ENCODE measurements at places on chromosomes 11 and 22.

DNA sequence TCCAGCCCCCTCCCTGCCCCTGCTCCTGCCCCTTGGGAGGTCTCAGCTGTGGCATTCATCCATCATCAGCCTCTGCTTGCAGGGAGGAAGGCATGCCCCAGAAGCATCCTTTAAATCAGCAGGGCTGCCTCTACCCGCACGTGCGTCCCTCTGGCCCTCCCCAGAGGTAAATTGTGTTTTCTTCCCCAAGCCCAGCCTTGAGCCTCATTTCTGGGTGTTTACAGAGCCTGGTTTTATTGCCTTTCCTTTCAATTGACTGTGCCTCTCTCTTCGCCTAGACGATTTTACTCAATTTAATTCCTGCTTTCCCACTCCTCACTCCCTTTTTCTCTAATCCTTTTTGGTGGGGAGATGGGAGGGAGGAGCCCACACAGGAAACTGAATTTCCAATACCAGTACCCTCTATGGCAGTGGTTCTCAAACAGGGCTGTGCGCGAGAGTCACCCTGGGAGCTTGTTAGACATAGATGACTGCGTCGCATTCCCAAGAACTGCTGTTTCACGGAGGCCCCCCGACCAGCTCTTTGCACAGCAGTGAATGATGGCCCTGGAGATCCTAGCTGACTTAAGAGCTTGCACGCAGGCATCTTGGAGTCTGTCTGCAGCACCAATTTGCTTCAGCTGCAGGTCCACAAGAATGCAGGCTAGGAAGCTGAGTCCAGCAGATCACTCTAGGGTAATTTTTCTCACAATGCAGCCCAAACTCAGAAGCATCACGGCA, 15.1 kb upstream of the OAF start:
- no peak for DNase-seq

DNA sequence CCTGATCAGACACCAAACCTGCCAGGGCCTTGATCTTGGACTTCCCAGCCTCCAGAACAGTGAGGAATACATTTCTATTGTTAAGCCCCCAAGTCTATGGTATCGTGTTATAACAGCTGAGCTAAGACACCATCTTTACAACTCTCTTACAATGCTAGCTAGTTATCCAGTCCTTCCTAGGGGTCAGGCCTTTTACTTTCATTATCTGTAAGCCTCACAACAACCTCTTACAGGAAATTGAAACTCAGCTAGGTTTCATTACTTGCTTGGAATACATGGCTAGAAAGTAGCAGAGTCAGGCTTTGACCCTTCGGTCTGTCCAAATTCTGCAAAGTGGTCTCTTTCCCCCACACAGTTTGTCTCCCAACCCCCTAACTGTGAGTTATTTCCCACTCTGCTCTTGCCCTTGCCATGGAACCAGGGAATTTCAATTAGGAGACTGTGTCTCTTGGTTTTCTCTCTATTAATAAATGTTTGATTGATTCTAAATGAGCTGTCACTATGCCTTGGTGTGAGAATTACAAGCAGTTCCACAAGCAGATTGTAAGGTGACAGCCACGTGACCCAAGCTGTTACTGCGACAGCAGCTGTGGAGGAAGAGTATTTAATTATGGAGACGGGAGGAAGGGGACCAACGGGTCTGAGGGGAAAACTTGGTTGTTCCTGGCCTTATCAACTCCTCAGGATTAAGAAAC, 38.4 kb upstream of the CLMP start:
- no peak for DNase-seq

DNA sequence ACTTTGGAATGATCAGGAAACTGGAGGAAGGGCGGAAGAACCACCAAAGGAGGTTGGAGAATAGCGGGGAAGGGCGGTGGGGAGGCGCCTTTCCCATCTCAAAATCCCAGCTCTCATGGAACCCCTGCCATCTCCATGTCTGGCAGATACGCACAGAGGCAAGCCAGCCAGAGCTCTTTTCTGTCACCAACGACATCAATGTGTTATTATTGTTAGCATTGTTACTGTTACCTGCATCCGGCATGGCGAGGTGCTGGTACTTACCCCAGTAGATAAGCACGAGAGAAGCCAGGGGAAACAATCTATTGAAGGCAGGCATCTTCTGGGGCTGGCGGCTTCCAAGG, 969 bp downstream of the SCN3B start:
- no peak for DNase-seq

GRCh38 chr11:125886997-125887372, 483 bp upstream of the HYLS1 start:
- DNase-seq, result no peak

DNA sequence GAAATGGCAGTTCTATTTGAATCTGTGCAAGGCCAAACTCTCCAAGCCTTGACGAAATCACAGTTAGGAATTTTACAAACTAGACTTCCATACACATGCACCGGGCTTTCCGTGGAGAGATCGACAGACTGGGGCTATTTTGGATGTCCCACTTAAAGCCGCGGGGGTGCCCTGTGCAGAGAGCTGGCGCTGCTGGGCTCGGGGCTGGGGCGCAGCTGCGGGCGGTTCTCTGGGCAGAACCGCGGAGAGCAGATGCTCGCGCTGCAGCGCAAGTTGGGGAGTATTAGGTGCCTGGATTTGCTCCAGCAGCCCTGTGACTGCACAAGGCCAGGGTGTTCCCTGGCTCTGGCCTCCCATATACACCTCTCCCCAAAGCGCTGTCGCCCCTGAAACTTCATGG, 67.2 kb downstream of the SPATA19 start:
- DNase-seq, result no peak

DNA sequence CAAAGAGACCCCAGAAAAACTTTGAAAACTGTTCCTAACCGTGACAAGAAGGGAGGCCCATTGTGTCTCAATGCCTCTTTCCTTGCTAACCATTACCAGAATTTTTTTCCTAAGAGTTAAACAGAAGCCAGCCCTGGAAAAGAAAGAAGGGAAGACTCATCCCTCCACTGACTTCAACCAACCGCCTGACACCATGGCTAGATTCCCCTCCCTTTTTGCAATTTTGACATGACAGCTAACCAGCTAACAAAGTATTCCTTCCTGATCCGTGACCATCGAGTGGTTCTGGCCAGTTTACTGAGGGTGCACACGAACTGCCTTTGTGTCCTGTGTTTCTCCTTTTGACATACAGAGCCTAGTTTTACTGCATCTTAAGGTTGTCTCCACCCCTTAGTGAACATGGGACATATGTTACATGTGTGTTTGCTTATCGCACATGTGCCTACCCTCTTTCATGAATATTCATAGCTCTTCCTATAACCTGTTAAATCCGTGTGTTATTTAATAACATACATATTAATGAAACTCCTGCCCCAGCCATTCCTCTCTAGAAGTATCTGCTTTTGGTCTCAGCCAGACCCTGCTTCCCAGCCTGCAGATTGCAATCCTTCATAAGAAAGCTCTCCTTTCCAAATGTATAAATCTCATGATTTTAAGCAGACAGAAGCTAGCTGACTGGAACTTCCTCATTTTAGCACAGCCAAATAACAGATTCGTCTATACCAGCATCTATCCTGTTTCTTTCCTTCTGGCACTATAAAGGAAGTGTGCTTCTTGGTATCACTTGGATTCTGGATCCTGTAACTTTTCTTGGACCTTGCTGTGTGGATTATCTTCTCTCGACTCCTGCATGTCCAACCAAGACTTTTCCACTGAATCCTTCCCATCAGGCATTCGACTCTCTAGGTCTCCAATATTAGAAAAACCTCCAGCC, 37.8 kb downstream of the RASSF10 start:
- no peak for DNase-seq

GRCh38 chr22:38614332-38615063, 41.7 kb downstream of the FAM227A start:
- no peak for DNase-seq

GRCh38 chr22:20420157-20420842, 17.3 kb downstream of the SCARF2 start:
- no peak for DNase-seq

DNA sequence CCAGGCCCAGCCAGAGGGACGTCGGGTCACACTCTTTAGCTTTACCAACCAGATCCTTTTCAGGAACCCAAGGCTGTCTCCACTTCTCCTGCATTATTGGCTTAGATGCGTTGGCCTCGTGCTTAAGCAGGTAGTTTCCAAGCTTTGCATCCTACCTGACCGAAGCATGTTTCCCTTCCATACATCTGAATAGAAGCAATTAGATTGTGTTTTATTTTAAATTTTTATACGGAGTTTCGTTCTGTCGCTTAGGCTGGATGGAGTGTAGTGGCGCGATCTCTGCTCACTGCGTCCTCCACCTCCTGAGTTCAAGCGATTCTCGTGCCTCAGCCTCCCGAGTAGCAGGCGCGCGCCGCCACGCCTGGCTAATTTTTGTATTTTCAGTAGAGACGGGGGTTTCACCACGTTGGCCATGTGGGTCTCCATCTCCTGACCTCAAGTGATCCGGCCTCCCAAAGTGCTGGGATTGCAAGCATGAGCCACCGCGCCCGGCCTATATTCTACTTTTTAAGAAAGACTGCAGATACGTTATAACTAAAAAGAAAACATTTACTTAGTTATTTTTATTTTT, 677 bp downstream of the DYNC2H1 start:
- DNase-seq, result no peak

DNA sequence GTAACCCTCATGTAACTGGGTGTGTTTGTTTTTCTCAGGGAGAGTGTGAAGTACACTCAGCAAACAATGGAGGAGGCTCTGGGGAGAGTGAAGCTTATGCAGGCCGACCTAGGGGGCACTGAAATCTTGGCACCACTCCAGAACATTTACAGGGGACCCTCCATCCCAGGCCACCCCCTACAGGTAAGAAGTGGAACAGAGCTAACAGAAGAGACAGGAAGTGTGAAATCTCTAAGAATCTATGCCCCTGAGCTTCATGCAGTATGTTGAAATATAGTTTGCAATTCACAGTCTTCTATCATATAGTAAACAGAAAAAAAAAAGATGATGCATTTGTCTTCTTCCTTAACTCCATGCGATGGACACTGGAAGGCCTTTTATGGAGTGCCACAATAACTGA, 8.4 kb downstream of the VWA5A start:
- no peak for DNase-seq

Data from effector CD8-positive, alpha-beta T cell (primary cell).